ENCODE measurements at places on chromosomes 1 and 21.

DNA sequence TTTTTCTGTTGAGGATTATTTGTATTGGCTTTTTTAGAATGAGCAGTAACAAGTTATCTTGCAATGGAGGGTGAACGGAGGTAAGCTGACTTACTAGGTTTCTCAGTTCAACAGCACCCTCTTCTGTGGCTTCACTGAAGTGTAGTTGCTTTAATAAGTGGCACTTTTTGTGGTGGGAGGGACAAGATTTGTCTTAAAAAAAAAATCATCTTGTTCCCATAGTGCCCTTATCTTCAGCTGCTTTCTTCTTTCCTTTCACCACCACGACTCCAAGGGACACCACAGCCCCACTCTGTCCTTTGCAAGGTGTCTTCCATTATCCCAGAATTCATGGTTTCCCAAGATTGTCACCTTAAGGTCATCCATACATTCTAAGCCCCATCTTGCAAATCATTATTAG is 92.9 kb downstream of the PIGK start:
- no peak for DNase-seq

DNA sequence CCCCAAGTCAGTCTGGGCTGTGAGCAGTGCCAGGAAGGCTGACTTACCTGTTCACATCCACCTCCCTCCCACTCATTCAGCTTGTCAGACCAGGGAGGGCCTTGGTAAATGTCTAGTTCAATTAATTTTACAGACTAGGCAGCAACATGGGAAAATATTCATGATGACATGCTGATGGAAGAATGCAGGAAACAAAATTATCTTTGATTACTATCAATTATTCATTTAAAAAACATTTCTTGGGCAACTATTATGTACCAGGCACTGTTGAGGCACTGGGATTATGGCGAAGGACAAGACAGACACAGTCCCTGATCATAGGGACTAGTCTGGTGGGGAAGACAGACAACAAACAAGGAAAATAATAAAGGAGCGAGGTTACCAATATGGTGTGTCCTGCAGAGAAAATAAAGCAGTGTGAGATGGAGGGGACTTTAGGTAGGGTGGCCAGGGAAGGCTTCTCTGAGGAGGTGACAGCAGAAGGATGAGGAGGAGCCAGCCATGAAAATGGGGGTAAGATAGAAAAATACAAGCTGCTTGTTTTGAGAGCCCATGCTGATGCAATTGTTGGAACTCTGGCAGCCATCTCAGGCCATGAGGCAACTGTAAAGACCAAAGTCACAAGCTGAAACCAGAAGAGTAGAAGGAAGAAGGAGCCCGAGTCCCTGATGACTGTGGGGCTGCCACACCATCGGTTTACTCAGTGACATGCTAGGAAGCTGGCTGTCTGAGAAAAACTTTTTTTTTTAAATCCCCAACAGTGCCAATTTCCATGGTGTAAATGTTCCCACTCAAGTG is 14.0 kb downstream of the TRIM62 start:
- no peak for DNase-seq

GRCh38 chr1:36532810-36533401 is 50.2 kb upstream of the CSF3R start:
- peak; percentile 53 for DNase-seq

DNA sequence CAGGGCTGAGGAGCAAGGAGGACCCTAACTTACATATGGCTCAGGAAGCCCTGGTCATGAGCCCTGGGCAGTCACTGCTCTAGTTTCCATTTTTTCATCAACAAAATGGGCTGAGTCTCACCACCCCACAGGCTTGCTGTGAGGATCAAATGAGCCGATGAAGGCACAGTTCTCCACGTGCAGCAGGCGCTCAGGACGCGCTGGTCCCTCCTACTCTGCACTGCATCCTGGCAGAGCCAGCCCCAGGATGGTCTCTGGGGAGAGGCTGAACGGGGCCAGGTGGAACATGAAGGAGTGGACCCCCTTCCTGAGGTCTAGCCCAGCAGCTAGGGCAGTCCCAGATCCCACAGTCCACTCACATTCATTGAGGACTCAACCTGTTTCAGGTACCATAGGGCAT is 349.3 kb downstream of the PTPRU start:
- DNase-seq: no peak

- no peak for DNase-seq
Measured at GRCh38 chr21:31278511-31279130, 65.4 kb downstream of the TIAM1 start.

- DNase-seq: no peak
Measured at GRCh38 chr1:219657186-219657585, 44.3 kb upstream of the ZC3H11B start.

GRCh38 chr1:49363628-49364027 is 586.9 kb upstream of the BEND5 start:
- no peak for DNase-seq

DNA sequence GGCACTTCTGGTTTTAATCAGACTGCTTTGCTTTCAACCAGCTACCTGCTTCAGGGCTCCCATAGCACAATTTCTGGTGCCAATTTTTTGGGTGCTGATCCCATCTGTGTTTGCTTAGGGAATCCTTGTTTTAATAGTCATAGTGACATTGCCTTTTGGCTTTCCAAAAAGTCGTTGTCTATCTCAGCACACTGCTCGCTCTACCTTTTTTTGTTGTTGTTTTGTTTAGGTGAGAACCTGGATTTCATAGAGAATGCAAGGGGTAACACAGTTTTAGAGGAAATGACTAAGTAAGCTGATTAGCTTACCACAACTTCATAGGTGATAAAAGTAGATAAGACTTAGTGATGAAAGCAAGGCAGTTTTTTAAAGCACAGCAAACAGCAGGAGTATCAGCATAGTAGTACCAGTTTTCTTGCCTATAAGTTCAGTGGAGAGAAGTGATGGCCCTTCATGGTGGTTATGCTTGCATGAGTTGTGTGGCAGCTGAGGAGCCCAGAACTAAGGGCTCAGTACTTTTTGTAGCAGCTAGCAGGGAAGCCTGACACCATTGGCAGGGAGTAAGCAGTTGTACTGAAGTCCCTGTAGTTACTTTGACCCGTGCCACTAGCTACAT is 31.3 kb downstream of the NEK7 start:
- DNase-seq: no peak

DNA sequence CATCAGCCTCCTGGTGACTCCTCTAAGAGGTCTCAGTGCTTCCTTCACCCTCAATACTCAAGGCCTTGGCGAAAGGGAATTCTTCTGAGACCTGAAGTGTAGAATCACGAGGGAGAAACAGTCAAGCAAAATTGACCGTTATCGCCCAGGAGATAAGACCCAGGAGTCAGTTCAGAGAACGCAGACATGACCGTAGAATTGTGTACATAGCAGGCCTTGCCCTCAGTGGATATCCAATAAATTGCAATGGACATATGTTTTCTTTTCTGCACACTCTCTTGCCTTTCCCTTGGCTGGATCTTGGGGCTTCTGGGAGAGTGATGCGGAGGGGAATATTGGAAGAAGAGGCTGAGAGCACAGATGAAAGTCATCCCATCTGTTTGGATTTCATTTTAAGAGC is 15.7 kb upstream of the ETS2 start:
- DNase-seq: no peak

- no peak for DNase-seq
Measured at GRCh38 chr1:45385302-45385701, 45.1 kb upstream of the MUTYH start.

- DNase-seq: no peak
Measured at GRCh38 chr1:243739335-243740003, 110.6 kb downstream of the AKT3 start.

GRCh38 chr1:190176776-190177175 is 300.9 kb downstream of the BRINP3 start:
- no peak for DNase-seq

DNA sequence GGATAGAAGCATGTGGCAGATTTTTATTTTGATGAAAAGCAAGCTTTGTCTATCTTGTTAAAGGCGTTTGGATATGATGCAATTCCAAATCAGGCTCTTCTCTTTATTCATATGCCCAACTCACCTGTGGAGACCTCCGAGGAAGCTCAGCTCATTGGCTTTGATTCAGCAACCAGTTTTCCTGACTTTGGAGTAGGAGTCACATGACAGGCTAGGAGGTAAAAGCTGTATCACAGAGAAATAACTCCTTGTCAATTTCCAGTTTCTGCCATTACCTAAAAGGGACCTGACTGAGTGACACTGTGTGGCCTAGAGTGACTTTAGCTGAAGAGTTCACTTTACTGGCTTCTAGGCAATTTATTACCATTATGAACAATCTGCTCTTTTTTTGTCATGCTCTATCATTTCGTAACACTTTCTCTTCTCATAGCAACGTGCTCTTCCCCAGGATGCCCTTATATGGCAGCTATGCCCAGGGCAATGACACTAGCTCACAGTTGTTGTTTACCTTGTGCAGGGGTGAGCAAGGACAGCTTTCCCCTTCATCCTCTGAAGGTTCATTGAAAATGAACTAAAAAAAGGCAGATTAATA is 107.2 kb downstream of the KCNK1 start:
- no peak for DNase-seq

DNA sequence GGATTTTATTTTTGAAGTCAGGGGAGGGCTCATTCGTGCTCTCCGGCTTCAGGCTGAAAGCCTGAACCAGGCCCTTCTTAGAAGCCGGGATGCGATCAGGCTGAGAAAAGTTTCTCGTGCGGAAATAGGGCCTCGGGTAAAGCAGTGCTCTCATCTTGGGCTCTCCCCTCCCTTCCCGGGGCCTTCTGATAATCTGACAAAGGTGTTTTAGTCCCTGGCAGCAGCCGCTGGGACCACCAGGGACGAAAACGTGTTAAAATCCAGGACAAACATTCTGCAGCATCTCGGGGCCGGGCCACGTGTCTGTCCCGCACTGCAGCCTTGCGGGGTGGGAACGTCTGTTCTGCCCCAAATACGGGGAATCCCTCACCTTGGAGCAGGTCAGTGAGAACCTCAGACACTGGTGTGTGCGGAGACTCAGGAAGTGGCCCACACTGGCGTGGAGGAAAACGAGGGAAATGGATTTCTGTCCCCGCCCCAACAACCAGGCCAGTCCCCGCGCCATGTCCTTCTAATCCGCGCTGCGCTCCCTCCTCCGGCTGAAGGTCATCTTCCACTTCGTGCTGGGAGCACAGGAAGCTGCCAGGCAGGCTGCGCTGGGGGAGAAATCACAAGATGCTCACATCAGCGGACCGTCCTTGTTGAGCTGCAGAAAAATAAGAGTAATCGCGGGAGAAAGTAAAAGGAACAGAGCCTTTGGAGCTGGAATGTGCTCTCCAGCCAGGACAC is 16.6 kb upstream of the AJAP1 start:
- DNase-seq: no peak

DNA sequence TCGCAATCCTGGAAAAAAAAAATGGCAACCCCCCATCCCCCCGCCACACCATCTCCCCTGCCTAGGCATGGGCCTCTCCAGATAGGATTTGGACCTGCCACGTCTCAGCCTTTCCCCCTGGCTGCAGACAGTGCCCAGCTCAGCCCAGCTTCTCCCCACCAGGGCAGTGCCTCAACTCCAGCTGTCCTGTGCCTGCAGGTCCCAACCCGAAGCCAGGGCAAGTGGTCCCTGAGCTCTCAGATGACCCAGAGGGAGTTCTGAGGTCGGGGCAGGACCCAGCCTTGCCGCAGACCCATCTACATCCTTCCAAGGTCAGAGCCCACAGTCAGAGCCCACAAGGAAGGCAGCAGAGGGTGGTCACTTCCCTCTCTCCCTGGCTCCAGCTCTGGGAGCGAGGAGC is 86.7 kb upstream of the POU3F1 start:
- peak; percentile 2 for DNase-seq

- DNase-seq: no peak
Measured at GRCh38 chr21:31090376-31090775, 52.1 kb upstream of the KRTAP19-8 start.

GRCh38 chr1:239898062-239898730 is 193.5 kb upstream of the FMN2 start:
- DNase-seq: no peak

DNA sequence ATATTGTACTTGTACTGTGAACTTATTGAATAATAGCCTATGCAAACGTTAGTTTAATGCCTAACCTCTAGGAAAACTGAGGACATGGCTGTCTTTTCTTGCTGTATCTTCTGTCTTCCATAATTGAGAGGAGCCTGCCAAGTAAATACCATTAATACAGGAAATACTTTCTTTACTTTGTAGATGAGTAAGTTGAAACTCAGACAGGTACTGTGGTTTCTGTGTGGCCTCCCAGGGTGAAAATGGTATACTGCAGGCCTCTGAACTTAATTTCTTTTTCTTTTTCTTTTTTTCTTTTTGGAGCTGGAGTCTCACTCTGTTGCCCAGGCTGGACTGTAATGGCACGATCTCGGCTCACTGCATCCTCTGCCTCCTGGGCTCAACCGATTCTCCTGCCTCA is 208.8 kb upstream of the ADGRL4 start:
- no peak for DNase-seq

- no peak for DNase-seq
Measured at GRCh38 chr1:16442265-16442664, 1.7 kb downstream of the NECAP2 start.

- no peak for DNase-seq
Measured at GRCh38 chr1:58857680-58858673, 74.1 kb upstream of the JUN start.

DNA sequence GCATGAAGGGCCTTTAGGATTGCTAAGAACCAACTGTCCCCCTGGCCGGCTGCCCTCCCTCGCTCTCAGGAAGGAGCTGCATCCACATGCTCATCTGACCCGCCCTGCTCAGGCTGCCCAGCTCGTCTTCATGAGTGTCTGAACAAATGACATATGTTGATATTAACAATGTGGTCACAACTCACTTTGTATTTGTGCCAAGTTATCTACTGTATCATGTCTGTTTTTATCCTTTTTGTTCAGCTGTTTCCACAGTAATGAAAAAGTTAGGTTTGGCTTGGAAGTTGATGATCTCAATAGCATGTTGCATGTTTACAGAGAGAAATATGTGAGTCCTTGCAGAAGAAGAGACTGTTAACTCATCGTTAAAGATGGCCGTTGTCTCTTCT is 75.1 kb downstream of the PHTF1 start:
- no peak for DNase-seq

DNA sequence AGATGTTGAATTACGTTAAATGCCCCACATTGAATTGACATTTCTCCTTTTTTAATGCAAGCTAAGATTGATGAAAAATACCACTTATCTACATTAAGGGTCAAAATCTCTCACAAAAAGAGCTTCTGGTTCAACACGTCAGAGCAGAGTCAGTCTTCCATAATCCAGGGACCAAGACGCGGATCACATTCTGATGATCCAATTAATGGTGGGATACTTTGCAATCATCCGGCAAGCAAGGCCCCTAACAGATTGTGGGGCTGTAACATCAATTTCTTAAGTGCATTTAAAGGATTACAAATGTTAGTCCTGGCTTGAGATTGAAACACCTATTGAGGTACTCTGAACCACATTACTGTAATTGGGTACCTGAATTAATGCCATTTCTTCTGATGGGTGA is 120.2 kb upstream of the ESRRG start:
- DNase-seq: no peak

- DNase-seq: no peak
Measured at GRCh38 chr1:20978413-20978812, 191.3 kb upstream of the HP1BP3 start.

- no peak for DNase-seq
Measured at GRCh38 chr1:21022279-21023040, 154.2 kb downstream of the EIF4G3 start.
